Eye (tissue), 1 donor: ENCODE measurements at places on chromosomes 6 and 20.

DNA sequence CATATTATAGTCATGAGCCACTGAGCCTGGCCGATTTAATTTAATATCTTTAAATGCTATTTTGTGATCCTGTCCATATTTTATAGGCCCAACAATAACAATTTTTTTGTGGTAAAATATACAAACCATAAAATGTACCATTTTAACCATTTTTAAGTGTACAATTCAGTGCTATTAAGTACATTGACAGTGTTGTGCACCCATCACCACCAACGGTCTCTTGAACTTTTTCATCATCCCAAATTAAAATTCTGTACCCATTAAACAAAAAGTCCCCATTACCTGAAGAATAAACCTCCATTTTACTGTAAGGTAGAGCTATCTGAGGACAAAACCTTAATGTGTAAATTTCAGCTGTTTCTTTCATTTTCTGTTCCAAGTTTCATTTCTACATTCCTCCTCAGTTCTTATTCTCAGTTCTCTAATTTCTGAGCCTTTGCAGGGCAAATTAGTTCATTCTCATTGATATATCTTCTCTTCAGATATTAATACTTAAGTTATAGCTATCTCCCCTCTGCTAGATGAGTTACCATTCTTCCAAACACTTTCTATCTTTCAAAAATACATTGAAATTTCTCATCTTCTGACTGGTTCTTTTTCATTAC lies 10.3 kb downstream of the MTO1 start:
- DNase-seq = no peak

DNA sequence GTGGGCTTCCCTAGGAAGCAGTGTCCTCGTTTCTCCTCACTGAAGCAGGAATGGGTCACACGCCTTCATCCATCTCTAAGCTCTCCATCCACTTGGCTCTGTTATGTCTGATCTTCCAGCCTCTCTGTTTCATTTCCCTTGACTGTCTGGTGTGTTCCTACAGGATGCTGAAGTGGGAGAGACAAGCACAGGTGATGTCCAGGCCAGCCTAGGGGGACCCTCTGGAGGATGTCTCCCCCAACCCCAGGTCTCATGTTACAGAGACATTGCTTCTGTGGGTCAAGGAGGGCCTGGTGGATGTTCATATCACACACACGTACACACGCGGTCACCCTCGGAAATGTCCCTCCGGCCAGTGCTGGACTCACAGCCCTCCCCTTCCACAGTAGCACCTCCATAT lies 229.9 kb downstream of the CDC5L start:
- DNase-seq = no peak

DNA sequence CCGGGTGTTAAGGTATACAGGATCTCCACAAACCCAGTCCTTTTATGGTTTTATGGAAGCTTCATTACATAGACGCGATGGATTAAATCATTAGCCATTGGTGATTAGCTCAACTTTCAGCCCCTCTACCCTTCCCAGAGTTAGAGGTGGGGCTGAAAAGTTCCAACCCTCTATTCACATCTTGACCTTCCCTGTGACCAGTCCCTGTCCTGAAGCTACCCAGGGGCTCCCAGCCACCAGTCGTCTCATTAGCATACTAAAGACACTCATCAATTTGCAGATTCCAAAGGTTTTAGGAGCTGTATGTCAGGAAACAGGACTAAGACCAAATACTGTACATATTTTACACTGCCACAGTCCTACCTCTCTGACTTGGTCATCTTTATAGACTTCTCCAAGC lies 21.0 kb downstream of the KHDC1L start:
- no peak for DNase-seq

DNA sequence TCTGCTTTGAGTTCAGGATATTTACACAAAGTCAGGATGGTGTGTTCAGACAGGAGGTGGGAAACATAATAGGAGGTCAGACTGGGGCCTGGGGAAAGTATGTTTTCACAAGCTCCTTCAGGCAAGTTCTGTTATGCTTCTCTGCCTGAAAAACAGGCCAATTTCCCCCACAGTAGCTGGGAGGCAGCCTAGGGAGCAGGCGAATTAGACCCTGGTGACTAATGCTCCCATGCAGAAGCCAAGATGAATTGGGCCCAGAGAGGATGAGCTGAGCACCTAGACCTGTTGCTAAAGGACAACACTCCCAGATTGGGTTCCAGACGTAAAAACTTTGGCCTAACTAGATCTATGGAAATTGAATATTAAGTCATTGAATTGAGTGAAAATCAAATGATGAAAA lies 142.2 kb upstream of the MAP3K7 start:
- DNase-seq = peak; percentile 19

GRCh38 chr20:1875762-1876161 lies 19.4 kb upstream of the SIRPA start:
- no peak for DNase-seq

- DNase-seq = peak; percentile 57
Measured at GRCh38 chr6:43942011-43942442, 172.0 kb downstream of the VEGFA start.

DNA sequence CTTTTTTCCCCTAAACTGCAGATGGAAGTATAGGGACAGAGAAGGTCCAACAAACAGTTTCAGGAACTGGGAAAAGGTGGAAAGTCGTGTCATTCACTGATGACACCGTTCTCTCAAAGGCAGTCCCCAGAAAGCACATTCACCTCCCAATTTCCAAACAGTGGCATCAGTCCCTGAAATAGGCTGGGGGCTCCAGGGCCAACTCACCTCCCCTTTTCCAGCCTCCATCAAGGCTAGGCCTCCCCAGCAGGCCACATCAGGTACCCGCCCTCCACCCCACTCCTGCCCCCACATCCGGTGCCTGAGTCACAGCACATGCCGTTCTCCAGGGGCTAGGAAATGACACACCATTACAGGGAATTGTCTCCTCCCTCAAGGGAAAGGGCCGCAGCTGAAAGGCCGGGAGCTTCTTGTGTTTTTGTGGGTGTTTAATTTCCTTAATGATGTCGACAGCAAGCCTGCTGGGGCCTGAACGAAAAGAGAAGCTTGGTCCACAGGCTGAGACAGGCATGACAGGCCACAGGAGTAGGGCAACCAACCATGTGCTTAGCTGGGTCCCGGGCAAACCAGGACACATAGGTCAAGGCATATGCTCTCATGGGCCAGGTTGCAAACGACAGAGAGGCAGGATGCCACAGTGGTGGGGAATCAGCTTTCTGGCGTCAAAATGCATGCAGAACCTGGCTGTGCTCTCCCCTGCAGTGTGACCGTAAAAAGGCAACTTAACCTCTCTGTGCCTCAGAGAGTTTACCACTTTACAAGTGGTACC lies 39.2 kb downstream of the ZMYND8 start:
- peak; percentile 78 for DNase-seq

- no peak for DNase-seq
Measured at GRCh38 chr20:62739581-62740285, 31.1 kb downstream of the NTSR1 start.

DNA sequence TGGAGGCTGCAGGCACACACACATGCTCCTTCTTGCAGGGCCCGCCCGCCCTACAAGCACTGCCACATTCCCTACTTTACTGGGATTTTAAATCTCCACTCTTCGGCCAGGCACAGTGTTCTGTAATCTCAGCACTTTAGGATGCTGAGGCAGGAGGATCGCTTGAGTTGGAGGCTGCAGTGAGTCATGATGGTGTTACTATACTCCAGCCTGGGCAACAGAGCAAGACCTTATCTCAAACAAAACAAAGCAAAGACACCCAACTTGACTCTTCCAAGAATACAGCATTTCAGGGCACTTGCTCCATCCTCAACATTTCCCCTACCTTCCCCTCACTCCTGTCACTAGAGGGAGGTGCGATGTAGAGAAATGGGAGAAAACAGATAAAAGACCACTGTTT lies 194.0 kb downstream of the MYLK4 start:
- DNase-seq = no peak

GRCh38 chr6:39273406-39273821 lies 40.8 kb downstream of the KCNK17 start:
- no peak for DNase-seq

GRCh38 chr6:132289756-132290155 lies 111.5 kb downstream of the MOXD1 start:
- no peak for DNase-seq

DNA sequence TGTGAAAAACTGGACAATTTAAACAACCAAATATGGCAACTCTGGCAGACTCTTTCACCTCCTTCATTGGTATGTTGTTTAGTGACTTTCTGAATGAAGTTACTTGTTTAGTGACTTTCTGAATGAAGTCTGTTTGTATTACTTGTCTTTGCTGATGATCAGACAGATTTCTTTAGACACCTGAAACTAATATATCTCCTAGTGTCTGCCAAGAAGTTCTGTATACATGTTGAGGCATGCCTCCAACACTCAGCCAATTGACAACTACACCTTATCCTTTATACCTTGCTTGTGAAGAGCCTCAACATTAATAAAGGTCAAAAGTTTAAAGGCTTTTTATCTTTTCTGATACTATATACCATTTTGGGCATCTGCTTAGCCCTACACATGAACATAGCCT lies 725.4 kb upstream of the EPHA7 start:
- no peak for DNase-seq

GRCh38 chr6:43052842-43053544 lies 658 bp downstream of the CUL7 start:
- DNase-seq = no peak

- DNase-seq = no peak
Measured at GRCh38 chr6:109019911-109020310, 74.7 kb downstream of the SESN1 start.

DNA sequence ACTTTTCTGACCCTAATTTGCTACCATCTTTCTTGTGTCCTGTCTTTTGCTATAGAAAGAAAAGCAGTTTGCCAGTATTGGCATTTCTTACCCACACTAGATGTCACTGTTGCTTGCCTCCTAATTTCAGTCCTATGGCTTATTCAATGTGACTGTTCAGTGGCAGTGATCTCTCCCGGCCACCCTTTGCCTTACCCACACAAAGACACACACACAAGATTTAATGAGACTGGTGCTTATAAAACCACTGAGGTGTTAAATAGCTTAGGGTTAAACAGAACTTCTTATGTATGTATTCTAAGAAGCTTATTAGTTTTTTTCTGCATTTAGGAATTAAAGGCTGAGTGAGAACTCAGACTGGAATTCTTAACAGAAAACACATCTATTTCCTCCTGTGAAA lies 233.6 kb upstream of the ASCC3 start:
- DNase-seq = peak; percentile 87

DNA sequence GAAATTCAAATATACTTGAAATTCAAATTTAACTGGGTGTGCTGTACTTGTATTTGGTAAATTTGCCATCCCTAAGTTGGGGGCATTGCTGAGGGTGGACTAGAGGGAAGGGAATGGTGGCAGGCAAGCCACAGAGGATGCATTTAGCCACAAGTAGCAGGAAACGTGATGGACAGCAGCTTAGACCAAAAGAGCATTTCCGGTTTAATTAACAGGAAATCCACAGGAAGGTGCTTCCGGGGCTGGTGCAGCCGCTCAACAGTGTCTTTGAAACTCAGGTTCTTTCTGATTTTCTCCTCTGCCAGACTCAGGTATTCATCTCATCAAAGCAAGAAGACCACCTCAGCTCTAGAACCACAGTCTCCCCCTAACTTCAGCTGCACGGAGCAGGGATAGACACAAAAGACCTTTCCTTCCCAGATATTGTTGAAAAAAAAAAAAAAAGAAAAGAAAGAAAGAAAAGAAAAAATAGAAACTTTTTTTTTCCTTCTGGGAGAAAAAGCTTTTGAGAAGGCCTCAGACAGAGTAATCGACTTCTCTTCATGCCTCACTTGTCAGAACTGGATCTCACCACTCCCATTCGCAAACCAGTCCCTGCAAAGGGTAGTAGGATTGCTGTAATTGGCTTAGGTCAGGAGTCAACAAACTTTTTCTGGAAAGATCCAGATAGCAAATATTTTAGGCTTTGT lies 8.0 kb upstream of the BCAS1 start:
- no peak for DNase-seq

DNA sequence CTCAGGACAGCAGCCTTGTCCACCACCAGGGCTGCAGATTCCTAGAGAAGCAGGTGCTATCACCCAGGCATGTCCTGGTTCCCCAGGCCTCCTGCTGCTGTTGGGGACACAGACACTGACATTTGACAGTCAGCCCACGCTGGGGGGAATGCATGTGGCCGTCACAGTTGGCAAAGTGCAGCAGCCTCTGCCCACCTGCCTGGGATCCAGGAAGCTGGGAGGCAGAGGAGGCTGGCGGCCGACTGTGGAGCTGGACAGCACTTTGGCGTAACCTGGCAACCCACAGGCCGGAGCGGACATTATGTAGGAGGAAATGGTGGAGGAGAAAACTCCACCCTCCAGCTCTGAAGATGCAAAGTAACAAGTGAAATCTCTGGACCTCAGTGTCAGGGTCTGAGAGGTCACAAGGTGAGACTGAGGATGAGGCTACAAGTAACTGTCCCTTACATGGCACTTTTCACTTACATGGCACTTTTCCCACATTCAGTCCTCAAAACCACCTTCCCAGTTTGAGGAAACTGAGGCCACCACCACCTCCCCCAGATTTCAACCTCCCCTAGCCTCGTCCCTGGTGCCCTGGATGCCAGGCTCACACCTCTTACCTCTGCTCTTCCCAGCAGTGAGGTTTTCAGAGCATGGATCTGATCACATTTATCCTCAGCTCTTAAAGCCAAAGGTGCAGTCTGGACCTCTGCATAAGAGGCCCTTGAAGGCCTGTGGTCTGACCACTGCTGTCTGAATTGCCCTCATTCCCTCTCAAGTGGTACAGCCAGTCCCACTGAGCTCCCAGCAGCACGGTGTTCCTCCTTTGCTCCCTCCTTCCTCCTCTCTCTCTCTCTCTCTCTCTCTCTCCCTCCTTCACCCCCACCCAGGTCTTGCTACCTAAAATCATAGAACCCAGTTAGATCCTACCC lies 8.7 kb downstream of the MAP1LC3A start:
- no peak for DNase-seq

GRCh38 chr20:57596358-57596757 lies 23.9 kb downstream of the ZBP1 start:
- DNase-seq = no peak

- no peak for DNase-seq
Measured at GRCh38 chr20:19074828-19075516, 137.5 kb upstream of the SLC24A3 start.

- DNase-seq = no peak
Measured at GRCh38 chr6:79048611-79049010, 29.4 kb downstream of the PHIP start.

DNA sequence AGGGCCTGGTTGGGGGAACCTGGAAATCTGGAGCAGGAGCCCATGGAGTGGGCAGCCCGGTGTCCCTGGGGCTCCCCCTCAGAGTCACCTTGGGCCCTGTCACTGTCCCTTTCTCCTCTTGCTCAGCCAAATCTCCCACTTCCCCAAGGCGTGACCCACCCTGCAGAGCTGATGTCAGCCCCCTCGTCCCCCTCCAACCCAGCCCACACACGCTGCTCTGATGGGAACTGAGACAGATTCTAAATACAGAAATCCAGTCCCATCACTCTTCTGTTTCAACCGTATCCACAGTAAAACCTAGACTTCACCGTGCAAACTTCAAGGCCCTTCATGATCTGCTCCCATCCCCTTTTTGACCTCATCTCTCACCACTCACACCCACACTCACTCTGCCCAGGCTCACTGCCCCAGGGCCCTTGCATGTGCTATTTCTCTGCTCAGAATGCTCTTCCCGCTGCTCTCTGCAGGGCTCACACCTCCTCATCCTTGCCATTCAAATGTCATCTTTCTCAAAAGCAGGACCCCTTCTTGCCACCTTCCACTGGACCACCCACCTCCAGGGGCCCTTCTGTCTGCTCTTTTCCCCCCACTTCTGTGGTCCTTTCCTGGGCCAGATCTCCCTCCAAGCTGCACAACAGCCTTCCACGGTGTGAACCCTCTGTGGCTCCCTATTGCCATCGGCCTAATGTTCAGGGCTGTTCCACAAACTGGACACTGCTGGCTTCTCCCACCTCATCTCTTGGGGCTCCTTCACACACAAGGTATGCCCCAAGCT lies 16.6 kb downstream of the TGM2 start:
- DNase-seq = no peak

GRCh38 chr6:128487055-128487454 lies 33.3 kb downstream of the PTPRK start:
- DNase-seq = no peak
